ENCODE measurements at places on chromosomes 16 and 17.

DNA sequence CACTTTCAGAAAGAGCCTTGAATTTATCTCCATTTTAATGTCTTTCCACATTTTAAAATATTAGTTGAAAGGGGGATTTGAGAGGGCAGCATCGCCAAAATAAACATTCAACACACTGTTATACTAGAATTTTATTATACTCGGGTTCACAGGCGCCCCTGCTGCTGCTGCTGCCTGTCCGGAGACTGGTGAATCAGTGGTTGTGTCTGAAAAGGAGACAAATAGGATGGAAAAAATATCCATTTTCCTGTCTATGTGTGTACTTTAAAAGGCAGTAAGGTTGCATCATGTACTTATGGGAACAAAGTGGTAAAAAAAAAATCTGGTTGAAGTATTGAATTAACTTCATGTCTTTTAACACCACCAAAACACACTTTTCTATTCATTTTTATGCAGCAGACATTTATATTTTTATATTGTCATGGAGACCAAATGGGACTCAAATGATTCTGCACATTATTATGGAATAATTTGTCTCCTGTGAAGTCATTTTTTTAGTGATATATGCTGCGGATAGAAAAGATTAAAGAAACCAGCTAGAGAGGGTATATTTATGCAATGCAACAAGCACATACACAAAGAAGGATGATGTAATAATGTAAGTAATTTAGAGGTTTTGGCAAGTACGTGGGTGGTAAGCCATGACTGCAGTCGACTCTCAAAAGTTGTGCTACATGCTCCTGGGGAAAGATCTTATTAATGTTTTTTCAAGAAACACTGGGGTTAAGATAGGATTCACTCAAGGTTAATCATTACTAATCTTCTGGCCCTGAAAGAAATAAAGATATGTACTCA lies 759.0 kb upstream of the SOX9 start:
- no peak for DNase-seq

DNA sequence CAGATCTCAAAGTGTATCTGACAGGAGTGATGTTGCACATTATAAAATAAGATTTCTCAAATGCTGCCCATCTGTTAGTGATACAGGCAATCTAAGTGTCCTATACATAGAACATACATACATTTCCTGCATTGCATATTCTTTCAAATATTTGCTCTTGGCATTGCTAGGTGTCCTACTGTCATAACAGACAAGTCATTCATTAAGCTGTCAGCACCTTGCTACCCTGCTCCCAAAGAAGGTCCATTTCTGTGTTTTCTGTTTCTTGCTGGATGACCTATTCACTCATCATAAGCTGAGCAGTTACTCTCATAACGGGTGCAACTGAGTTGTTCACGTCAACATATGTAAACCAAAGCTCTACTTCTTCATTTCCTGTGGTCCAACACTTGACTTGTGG lies 719.0 kb downstream of the KCNJ2 start:
- no peak for DNase-seq

DNA sequence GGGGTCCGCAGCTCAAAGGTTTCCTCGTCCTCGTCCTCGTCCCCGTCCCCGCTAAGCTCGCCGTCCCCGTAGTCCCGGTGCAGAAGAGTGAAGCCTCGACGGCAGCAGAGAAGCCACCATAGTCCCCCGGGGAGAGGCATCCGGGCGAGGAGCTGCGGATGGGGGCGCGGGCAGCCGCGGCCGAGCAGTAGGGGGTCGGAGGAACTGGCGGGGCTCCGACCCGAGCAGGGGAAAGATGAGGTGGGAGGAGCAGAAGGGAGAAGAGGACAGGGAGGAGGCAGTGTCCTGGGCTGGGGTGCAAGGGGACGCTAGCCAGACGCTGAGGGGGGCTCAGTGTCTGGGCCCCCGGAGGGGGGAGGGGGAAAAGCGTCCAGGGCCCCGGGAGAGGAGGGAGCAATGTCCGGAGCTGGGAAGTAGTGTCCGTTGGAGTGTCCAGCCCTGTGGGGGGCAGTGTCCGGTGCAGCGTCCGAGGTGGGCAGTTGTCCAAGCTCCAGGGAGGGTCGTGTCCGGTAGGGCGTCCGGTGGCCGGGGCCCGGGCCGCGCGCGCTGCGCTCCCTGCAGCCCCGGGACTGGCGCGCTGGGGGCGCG lies at the start of gene PLEKHH3:
Gene PLEKHH3 (minus strand): TSS at position 571 of the 588 bp plus-strand sequence. CDS start 431 bp downstream, at position 140.
- DNase-seq: no peak

GRCh38 chr16:48608452-48608851 lies 1.5 kb downstream of the N4BP1 start:
- peak; percentile 64 for DNase-seq

DNA sequence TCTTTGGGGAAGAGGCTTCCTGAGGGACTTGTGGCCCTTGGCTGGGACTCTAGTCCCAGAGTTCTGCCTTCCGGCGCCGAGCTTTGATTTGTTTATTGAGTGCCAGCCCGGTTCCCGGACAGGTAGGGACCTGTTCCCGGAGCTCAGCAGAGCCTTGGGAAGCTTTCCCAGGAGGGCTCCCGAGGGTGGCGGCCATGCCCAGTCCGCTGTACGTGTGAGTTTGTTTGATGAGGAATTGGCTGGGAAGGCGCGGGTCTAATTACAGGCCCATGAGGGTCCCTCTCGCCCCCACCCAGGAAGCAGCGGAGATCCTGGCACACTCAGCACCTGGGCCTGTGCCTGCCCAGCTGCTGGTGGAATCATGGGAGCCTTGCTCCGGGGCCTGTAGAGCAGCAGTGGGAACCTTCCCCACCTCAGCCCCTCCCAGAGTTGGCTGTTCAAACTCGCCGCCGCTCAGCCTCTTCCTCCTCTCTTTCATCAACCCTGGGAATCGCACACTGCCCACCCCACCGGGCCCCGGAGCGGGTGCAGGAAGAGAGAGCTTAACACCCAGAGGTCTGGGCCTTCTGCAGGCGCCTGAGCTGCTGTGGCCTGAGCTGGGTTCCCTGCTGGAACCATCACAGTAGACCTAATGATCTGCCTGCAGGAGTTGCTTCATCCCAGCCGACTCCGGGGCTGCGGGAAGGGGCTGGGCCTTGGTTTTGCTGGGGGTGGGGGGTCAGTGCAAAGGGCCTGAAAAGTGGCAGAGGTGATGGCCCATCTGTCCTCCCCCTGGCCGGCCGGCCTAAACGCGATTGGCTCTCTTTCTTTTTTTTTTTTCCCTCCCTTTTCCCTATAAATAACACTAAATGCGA lies 313.7 kb downstream of the SEC14L1 start:
- DNase-seq: no peak

GRCh38 chr17:2789700-2790099 lies 6.5 kb upstream of the RAP1GAP2 start:
- no peak for DNase-seq

GRCh38 chr17:60127068-60128064 lies 22.4 kb upstream of the CA4 start:
- DNase-seq: no peak

- DNase-seq: peak; percentile 6
These were observed 698 bp downstream of the PSME3 start for GRCh38 chr17:42833767-42834422.

GRCh38 chr16:873243-873661 lies 72.7 kb upstream of the GNG13 start:
- no peak for DNase-seq

DNA sequence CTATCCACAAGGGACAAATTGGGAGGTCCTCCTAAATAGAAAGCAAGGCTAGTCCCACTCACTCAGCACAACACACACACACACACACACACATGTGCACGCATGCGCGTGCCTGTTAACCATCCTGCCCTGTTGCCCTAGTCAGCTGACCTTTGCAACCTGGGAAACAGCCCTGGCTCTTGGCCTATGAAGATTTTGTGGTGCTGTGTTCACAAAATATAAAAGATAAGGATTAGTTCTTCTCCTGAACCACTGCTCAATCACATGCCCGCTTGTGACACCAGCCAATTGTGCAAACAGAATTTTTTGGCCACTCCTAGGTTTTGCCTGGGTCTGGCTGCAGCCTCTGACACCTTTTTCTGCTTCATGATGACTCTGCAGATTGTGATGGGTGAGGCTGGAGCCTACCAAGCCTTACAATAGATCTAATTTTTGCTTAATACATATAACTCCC lies 3.3 kb upstream of the CES1 start:
- no peak for DNase-seq

DNA sequence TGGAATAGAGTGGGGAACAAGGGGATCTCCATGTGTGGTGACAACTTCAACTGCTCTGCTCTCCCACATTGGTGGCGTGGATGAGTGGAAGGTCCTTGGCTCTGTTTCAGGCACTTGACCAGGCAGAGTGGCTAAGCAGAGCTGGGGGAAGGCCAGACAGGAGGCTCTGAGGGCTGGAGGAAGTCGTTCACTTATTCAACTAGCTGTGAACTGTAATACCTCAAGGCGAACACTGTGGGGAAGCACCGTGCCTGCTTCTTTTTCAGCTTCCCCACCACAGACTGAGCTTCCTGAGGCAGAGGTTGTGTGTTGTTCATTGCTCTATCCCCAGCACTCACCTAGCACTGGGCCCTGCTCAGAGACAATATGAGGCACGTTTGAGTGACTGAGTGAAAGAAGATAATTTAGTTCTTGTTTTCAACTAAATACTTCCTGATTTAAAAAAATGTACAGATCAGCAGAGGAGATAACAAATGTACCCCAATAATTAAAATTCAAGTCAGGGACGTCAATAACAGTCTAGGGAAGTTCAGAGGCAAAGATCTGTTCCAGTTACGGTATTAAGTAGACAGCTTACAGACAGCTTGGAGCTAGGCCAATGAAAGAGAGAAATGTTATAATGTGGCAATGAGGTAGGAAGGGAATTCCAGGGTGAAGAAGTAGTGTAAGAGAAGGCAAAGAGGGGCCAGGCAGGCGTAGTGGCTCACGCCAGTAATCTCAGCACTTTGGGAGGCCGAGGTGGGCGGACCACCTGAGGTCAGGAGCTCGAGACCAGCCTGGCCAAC lies 34.7 kb downstream of the MYO18A start:
- peak; percentile 82 for DNase-seq

- DNase-seq: no peak
These were observed 34.7 kb downstream of the YPEL2 start for GRCh38 chr17:59366040-59366757.

DNA sequence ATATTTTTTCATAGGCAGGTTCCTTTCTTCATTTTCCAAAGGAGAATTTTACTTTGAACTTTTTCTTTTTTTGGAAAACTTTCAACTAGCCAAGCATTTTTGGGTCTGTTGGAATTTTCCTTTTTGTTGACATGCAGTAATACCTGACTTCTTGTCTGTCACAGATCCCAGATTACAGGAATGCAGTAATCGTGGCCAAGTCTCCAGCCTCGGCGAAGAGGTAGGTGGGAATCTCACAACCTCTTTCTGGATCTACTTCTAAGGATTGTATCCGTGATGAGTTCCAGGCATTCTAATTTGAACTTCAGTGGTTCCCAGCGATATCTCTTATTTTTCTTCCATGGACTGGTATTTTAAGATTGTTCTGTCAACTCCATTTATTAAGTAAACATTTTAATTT lies 31.7 kb downstream of the PRPSAP2 start:
- DNase-seq: no peak

GRCh38 chr17:57406131-57406980 lies 150.0 kb downstream of the MSI2 start:
- no peak for DNase-seq

Data from activated CD4-positive, alpha-beta T cell treated with anti-CD3 and anti-CD28 coated beads, Interleukin-2, Interleukin-4, amounts not matched to agents 100 ng/mL and 50 ng/mL, durations not matched to agents 16 hours and 8 hours (primary cell).